ENCODE measurements at places on chromosomes 16 and 17. TPM values are rescaled to one million over a fixed set of nuclear protein-coding genes. Genes with fewer than 3 reads are reported as not detected.

Gene NEK8
- 5.7 TPM for total RNA-seq

Gene KRT17
- total RNA-seq, result 0.70 TPM

- no peak for DNase-seq
Measured at GRCh38 chr16:55002419-55002818, 71.8 kb downstream of the IRX5 start.

GRCh38 chr16:85284141-85284817, 172.0 kb upstream of the CIBAR2 start:
- no peak for DNase-seq

DNA sequence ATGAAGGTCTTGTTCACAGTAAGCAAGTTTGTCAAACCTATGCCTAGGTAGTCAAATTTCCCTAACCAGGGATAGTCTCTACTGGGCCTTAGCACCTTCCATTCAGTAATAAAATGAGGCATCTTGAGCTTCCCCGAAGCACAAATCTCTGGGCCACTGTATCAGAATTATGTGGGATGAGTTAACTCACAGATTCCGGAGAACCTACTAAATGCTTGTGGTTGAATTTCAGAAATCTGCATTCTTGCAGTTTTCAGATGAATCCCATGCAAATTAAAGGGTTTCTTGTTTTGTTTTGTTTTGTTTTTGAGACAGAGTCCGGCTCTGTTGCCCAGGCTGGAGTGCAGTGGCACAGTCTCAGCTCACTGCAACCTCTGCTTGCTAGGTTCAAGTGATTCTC, 478.8 kb upstream of the HSBP1 start:
- no peak for DNase-seq

GRCh38 chr16:10614685-10615084, 34.3 kb upstream of the EMP2 start:
- no peak for DNase-seq

Data from left colon (tissue), 2 donors.